Kidney tubule cell (primary cell): ENCODE measurements at places on chromosomes 1 and 21.

DNA sequence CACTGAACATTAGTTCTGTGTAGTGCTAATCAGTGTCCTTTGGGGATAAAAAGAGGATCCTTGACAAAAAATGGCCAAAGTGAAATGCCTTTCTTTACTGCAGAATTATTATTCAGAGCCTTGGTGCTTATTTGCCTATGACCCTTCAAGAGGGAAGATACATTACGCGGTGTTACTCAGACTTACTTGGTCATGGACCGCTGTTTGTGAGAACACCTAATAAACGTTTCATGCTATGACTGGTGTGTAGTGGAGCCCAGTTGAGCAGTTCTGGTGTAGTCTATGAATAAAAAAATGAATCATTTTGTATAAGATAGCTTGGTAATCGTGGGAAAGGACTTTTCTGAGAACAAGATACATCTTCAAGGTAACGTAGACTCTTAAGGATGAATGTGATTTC is 8.3 kb downstream of the NFYC start:
- DNase-seq: peak; percentile 25

GRCh38 chr21:39852726-39853500 is 14.3 kb upstream of the PCP4 start:
- DNase-seq: peak; percentile 26

DNA sequence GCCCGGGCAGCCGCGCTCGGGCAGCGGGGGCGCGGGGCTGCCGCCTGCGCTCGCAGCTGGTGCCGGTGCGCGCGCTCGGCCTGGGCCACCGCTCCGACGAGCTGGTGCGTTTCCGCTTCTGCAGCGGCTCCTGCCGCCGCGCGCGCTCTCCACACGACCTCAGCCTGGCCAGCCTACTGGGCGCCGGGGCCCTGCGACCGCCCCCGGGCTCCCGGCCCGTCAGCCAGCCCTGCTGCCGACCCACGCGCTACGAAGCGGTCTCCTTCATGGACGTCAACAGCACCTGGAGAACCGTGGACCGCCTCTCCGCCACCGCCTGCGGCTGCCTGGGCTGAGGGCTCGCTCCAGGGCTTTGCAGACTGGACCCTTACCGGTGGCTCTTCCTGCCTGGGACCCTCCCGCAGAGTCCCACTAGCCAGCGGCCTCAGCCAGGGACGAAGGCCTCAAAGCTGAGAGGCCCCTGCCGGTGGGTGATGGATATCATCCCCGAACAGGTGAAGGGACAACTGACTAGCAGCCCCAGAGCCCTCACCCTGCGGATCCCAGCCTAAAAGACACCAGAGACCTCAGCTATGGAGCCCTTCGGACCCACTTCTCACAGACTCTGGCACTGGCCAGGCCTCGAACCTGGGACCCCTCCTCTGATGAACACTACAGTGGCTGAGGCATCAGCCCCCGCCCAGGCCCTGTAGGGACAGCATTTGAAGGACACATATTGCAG is 3.0 kb downstream of the ARTN start:
- DNase-seq: peak; percentile 52

- DNase-seq: peak; percentile 24
Observed at GRCh38 chr1:21175670-21176581, 771 bp downstream of the EIF4G3 start.

DNA sequence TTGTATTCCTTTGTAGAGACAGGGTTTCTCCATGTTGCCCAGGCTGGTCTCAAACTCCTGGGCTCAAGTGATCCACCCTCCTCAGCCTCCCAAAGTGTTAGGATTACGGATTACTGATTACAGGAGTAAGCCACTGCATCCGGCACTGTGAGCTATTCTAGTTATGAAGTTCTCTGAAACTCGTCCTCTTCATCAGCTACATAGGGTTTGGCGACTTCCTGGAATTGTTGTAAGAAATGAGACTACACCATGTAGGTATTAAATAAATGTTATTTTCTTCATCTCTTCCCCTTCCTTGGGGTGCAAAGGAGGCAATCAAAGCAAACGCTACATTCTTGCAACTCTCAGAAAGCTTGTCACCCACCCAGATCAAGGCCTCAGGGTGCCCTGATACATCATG is 131.2 kb upstream of the TIAM1 start:
- no peak for DNase-seq

GRCh38 chr21:25845729-25846256 is 111.0 kb downstream of the GABPA start:
- peak; percentile 6 for DNase-seq

GRCh38 chr1:192588546-192588945 is 13.0 kb downstream of the RGS1 start:
- no peak for DNase-seq

GRCh38 chr1:244813327-244813726 is 22.1 kb upstream of the COX20 start:
- DNase-seq: no peak

DNA sequence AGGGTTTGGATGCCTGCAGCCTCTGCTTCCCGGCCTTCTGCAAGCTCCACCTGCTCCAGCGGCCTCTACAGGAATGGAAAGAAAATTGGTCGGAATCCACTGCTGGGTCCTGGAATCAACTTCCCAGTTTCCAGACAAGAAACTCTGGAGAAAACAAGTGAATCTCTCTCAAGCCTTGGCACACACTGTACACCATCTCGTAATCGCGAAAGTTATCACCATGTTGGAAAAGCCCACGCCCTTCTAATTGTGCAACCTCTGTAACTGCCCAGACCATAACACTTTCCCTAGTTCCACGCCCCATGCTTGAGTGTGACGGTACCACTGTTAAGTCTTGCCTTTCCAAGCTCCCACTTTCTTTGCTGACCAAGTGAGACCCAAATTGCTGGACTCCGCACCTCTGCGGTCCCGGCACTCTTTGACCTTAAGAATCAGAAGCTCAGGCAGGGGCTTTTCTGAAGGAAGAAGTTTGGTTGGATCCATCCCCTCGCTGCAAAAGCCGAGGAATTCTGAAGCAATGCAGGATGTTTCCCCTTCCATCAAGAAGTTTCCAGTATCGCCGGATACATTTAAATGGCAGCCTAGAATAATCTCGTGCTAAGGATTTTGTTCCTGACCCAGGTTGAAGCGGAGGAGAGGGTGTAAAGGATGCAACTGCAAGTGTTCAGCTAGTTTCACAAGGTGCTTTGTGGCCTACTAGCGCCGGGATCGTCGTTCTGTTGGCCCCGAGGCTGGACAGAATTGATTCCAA is 6.2 kb downstream of the NR5A2 start:
- no peak for DNase-seq

- no peak for DNase-seq
Observed at GRCh38 chr1:23304140-23304620, 39.9 kb downstream of the HNRNPR start.

GRCh38 chr1:183956559-183957188 is 80.9 kb downstream of the COLGALT2 start:
- DNase-seq: peak; percentile 84

DNA sequence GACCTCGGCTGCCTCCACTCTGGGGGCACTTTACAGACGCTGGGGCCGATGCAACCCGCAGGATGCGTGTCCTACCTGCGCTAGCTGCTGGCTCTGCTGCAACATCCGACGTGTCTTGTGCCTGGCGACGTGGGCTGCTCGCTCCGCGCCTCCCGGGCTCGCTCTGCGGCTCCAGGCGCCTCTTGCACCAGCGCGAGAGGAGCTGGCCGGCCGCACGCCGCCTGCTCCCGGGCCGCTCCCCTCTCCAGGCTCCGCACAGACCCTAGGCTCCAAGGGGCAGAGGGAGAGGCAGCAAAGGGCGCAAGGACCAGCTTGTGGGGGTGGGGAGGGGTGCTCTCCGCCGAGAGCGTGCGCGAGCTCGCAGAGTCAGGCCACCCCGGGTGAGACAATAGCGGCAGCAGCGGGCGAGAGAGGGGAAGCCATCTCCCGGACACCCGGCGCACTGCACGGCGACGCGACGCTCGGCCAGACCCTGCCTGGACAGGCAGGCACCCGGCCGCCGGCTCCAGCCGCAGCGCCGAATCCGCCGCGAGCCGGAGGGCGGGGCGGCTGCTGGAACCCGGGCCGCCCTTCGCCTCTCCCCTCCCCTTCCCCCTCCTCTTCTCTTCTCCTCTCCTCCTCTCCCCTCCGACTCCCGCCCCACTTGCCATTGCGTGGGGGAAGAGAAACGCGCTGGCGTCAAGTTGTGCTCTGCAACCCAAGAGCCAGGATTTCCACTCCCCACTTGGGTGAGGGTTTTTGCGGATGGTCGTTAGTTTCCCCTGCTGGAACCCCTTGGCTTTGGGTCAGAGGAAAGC is at the start of gene PIK3C2B:
Gene PIK3C2B (minus strand): TSS at position 525 of the 797 bp plus-strand sequence. CDS start 25,003 bp downstream, outside the sequence.
- DNase-seq: peak; percentile 89
